ENCODE measurements at places on chromosomes 1 and 21. TPM values are rescaled to one million over a fixed set of nuclear protein-coding genes. Genes with fewer than 3 reads are reported as not detected.

Gene SPATA21
- total RNA-seq = not detected

DNA sequence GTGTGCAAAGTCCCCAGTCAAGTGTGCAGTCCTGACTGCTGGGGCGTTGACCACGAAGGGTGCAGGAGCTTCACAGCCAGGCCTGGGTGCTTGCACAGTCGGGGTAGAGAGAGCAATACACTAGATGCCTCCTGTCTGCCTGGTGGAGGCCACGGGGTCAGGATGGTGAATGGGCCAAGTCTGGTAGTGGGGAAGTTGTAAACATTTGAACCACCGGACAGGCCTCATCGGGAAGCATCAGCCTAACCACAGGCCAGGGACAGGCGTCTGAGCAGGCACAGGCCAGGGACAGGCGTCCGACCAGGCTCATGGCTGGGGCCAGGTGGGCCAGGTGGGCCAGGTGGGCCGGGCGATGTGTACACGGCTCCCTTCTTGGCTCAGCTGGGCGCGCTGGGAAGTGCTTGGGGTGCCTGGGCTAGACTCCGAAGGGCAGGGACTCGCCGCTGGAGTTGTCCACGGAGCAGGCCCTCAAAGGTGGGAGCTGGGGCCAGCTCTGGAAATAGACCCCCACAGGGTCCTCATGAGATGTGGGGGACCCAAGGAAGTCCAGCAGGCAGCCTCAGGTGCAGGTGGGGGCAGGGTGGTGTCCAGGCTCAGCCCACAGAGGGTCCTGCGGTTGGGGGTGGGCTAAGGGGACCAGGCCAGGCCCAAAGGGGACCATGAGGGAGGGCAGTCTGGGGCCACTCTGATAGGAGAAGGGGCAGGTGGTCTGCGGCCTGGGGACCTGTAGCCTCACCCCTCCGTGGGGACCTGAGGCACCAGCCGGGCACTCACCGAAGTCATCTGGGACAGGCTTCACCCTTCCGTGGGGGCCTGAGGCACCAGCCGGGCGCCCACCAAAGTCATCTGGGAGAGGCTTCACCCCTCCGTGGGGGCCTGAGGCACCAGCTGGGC is 15.0 kb downstream of the COL6A1 start:
- DNase-seq = no peak

DNA sequence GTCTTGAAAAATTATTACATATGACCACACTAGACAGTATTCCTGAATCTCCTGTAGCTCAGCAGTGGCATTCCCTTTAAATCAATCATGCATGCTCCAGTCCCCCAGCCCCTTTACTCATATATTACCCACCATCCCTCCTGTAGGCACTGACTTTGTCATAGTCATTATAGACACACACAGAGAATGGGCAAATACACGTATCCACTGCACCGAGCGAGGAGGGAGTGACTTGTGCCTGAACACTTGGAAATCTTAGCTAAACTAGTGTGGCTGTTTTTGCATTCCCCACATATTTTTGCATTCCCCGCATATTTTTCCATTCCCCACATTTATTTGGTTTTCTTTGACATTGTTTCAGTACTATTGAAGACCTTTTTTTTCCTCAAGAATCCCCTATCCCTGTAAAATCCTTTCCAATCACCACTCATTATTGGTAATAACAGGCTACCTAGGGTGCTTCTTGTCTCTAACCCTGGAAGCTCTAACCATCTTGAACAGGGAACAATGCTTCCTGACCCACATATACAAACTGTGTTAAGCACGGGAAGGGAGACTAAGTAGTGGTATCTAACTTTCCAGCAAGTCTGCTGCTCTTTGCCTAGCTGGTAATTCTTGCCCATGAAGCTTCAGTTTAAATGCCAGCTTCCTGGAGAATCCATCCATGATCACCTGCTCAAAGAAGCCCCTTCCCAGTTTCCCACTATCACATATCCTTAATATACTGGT is 534.4 kb upstream of the CAMK1G start:
- peak; percentile 37 for DNase-seq

- DNase-seq = peak; percentile 55
Observed at GRCh38 chr1:202501281-202501680, 152.8 kb downstream of the PPP1R12B start.

Gene LCE1B
- not detected for total RNA-seq

- DNase-seq = peak; percentile 18
Observed at GRCh38 chr21:32886339-32886738, 114.8 kb upstream of the PAXBP1 start.

GRCh38 chr21:25967181-25967900 is 203.2 kb downstream of the APP start:
- DNase-seq = no peak

Gene PADI2
- total RNA-seq = not detected

GRCh38 chr1:230307213-230307612 is 118.9 kb downstream of the PGBD5 start:
- DNase-seq = peak; percentile 78

- no peak for DNase-seq
Observed at GRCh38 chr1:115117298-115117697, 28.0 kb upstream of the TSPAN2 start.

GRCh38 chr1:175548774-175549173 is 194.6 kb downstream of the TNR start:
- DNase-seq = peak; percentile 23

DNA sequence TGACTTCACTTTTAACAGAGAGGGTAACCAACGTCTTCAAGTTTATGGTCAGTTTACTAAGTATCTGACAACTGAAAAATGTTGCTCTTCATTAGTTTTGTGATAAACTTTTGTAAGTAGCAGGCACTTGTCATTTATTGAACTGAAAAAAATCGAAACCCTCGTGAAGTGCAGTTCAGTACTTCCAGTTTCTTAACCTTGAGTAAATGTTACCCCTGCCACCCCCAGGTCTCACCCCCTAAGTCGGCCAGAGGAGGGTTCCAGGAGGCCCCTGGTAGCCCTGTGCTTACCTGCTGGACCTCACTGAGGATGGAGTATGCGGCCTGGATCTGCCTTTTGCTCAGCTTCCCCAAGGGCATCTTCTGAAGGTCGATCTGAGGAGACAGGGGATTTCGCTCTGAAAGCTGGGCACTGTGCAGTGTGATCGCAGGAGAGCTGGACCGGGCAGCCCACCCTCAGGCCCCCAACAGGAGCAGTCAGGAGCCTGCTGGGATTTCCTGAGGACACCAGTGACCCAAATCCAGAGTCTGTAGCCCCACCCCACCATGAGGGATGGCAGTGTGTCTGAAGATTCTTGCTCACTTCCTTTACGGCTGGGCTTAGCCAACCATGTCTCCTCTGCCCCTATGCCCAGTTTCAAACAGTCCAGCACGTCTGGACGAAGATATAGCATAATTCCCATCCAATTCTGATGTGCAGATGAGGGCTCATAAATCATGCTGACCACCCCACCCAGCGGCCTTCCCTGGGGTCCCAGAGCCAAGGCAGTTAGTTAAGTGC is 37.6 kb downstream of the PARP1 start:
- DNase-seq = no peak

DNA sequence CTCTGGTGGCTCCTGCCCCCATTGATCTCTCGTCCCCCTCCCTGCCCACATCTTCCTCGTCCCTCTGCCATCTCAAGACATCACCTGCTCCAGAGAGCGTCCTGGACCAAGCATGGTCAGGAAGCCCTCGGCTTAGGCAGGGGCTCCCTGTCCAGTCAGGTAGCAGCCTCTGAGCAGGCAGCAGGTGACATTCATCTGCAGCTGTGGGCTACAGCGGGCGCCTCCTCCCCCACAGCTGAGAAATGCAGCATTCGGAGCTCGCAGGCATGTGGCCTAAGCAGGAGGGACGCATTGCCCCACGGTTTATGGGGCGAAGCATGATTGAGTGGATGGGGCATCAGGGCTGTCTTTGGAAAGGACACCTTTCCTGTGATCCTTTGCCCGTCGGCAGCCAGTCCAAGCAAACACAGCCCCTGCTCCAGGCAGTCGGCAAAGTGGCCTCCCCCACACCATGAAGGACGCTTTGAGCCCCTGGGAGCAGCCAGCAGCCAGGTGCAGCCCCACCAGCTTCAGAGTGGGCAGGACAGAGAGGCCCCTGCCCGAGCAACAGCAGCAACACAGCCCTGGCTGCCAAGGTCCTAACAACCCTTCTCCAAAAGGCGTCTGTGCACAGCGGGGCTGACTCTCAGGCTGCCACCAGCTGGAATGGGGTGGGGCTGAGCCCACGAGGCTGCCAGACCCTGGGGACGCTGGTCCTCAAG is 234.1 kb upstream of the VAMP3 start:
- no peak for DNase-seq

GRCh38 chr1:247332623-247333361 is 1.1 kb upstream of the ZNF496 start:
- peak; percentile 18 for DNase-seq

Gene NEK2
- 50.3 TPM for total RNA-seq

GRCh38 chr1:79363430-79363829 is 356.9 kb upstream of the ADGRL4 start:
- no peak for DNase-seq

- peak; percentile 51 for DNase-seq
Observed at GRCh38 chr1:49408346-49408745, 615.4 kb downstream of the AGBL4 start.

GRCh38 chr1:9455487-9456234 is 83.6 kb upstream of the SLC25A33 start:
- DNase-seq = no peak

DNA sequence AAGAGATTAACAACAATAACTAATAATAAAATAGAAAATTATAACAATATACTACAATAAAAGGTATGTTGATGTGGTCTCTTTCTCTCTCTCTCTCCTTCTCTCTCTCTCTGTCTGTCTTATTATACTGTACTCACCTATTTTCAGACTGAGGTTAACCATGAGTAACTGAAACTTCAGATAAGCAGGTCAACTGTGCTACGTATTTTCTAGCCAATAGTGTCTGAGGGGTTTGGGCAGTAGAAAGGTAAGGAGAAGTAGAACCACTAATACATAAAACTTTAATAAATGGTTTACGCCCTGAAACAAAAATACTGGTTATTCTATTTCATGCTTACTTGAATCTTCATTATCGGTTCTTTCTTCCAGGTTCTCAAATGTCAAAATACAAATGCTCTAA is 71.0 kb upstream of the LRRC53 start:
- DNase-seq = no peak

- DNase-seq = peak; percentile 39
Observed at GRCh38 chr1:196723325-196724185, 51.1 kb upstream of the CFHR3 start.

Gene CBR3
- total RNA-seq = 15.2 TPM

GRCh38 chr1:38076038-38076437 is 29.4 kb upstream of the POU3F1 start:
- peak; percentile 20 for DNase-seq

Gene SAMSN1
- not detected for total RNA-seq

- DNase-seq = peak; percentile 71
Observed at GRCh38 chr1:22428672-22429071, 23.0 kb upstream of the ZBTB40 start.

Gene TTC4
- total RNA-seq = 37.9 TPM

DNA sequence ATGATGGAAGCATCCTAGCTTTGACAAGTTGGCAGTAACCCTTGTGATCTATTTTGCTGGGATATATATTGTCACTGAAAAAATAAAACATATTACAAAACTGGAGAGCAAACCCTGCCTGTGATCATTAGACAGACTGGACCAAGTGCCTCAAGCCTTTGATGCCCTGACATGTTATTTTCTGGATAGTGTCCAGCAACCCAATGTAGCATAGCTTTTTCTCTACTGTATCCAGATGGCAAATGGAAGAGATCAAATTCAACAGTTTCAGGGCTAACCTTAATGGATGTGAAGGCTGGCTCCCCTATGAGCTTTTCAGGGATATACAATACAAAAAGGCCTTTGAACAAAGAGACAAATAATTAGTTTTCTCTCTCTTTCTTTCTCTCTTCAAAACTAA is 25.1 kb downstream of the WARS2 start:
- DNase-seq = no peak

- DNase-seq = no peak
Observed at GRCh38 chr1:169289016-169289415, 78.6 kb downstream of the NME7 start.

- no peak for DNase-seq
Observed at GRCh38 chr1:39679821-39680220, 7.9 kb upstream of the NT5C1A start.

- no peak for DNase-seq
Observed at GRCh38 chr1:202416641-202417040, 68.1 kb downstream of the PPP1R12B start.
